ENCODE measurements at places on chromosomes 5 and 9.
A peak's percentile ranks its signal among the peaks of the same experiment; 100 is the strongest.

- DNase-seq = peak; percentile 46
These were observed 85.4 kb downstream of the PCSK1 start for GRCh38 chr5:96347502-96348292.

DNA sequence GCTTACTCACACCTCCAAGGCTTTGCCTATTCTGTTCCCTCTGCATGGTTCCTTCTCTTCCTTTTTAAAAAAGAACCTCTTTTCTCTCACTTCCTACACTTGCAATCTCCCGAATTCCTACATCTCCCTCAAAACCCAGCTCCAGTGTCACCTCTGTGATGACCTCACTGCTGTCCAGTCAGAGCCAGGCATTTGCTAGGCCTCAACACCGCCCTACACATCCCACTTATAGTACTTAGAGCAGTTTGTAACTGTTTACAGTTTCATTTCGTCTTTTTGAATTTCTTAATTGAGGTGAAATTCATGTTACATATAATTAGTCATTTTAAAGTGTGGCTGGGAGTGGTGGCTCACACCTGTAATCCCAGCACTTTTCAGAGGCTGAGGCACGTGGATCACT is 30.8 kb downstream of the CD14 start:
- no peak for DNase-seq

- DNase-seq = peak; percentile 99
These were observed at the start of gene CDK5RAP2 for GRCh38 chr9:120580051-120580896. Gene CDK5RAP2 (minus strand): TSS chr9:120580167. CDS start chr9:120579978, 189 bp downstream.

DNA sequence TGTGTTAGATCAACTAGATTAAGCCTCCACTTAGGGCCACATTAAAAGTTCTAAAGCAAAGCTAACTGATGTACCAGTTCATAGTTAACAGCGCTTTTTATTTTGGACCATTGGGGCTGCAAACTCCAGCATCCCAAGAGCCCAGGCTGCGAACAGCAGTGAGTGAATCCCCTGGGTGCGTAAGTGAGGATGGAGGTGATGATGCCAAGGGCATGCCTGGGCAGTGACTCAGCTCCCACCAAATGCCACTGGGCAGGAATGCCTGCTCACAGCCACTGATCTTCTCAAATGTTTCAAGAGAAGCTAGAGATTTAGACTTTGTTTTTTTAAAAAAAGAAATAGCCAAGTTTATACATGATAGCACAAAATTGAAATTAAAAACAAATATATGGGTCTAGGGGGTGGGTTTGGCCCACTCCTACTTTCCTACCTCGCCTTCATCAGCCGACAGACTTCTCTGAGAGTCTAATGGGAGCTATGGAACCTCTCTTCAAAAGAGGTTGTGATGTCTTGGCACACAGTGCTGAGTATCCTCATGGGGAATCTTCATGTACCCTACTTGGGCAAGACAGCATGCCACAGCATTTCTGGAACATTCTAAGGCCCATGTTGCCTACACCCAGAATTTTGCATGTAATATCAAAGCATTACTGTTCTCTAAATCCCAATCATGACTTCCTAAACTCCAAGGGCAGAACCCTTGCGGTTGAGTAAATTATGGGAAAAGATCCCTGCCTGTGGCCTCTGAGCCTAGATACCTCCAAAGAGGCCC is 398.1 kb downstream of the EBF1 start:
- peak; percentile 93 for DNase-seq

DNA sequence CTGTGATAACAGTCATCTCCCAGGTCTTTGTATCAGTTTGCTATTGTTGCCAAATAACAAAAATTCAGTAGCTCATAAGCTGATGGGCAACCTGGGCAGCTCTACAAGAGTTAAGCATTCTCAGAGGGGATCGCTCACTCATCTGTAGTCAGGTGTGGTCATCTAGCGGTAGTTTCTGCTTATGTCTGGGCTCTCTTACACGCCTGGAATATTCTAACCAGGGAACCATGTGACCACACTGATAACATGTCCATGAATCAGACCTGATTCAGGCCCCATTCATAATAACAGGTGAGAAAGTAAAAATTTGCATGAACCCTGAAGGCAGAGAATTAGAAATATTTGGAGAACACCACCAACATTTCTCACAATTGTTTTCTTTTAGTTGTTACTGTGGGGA is 576.1 kb downstream of the SLCO4C1 start:
- no peak for DNase-seq

GRCh38 chr5:78593465-78593864 is 55.1 kb downstream of the LHFPL2 start:
- no peak for DNase-seq
